Progenitor cell of endocrine pancreas (in vitro differentiated cells): ENCODE measurements at places on chromosomes 2 and 18.

GRCh38 chr2:78754930-78755329 is 270.6 kb upstream of the REG3G start:
- no peak for DNase-seq

GRCh38 chr18:11148680-11149440 is 509 bp downstream of the PIEZO2 start:
- no peak for DNase-seq

- no peak for DNase-seq
Observed at GRCh38 chr2:152497481-152498052, 162.6 kb downstream of the FMNL2 start.

- no peak for DNase-seq
Observed at GRCh38 chr2:181907057-181907456, 15.5 kb downstream of the ITPRID2 start.

DNA sequence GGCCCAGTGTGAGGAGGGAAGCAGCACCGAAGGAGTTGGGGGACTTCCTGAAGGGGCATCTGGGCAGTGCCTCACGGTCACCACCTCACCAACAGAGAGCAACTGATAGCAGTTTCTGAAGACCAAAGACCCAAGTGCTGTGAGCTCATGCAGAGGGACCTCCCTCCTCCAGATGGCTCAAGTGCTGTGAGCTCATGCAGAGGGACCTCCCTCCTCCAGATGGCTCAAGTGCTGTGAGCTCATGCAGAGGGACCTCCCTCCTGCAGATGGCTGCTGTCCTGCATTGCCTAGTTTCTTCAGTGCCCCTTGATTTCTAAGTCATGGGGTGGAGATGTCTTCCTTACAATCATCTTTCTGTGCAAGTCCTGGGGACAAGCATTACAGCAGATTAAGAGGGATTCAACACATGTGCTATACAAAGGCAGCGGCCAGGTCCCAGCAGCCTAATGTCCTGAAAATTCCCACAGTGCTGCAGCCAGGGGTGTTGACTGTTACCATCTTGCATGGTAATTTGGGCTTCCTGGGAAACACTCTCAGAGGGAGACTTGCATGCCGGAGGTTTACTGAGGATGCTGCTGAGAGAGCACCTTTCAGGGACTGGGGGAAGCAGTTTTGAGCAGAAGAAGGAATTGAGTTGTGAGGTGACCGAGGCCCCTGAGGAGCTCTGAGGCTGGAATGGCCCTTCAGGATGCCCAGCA is 409.3 kb downstream of the GALR1 start:
- DNase-seq: no peak

DNA sequence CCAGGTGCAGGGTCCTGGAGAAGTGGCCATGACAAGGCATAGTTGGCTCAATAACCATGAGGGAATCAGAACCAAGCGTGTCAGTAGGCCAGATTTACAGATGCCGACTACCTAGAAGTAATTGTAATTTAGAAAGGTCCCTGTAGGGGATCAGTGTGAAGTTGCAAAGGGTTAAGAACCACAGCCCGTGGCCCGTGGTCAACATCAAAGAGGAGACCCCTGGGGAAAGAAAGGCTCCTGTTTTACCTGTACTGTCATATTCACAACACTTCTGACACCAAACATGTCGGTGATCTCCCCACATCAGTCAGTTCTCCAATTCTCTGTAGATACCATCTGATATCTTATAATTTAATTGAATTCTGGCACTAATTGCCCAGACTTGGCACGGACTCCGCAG is 31.0 kb downstream of the SP100 start:
- DNase-seq: no peak

GRCh38 chr2:76498360-76498759 is 787.6 kb upstream of the GCFC2 start:
- DNase-seq: no peak

DNA sequence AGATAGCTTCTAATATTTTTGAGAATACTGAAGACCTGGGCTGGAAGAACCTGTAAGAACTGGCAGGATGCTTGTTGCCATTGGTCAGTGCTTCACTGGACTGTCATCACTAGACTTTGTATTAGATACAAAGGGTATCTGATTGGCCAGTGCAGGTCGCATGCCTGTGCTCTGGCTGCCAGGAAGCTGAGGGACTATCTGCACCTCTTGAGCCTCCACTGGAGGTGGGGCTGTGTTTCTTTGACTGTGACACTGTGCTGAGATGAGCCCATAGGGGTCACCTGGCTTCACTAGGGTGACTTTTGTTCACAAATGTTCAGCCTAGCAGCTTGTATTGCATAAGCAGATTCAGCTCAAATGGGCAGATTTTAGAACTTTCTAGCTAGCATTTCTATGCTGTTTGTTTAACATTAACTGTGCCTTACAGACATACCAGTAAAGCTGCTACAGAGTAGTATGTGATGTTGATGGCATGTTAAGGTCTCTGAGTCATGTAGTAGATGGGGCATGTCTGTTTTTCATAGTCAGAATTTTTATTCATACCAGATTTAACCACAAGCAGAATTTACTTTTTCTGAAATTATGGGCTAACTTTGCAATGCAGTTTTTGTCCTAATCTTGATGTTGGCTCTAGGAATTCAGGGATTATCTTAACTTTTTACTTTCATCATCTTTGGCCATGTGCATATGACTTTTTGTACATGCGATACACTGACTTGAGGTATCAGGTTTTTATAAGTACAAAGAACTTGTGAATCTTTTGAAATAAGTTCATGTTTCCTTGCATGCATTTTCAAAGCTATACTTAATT is 56.1 kb downstream of the RHBDD1 start:
- no peak for DNase-seq

DNA sequence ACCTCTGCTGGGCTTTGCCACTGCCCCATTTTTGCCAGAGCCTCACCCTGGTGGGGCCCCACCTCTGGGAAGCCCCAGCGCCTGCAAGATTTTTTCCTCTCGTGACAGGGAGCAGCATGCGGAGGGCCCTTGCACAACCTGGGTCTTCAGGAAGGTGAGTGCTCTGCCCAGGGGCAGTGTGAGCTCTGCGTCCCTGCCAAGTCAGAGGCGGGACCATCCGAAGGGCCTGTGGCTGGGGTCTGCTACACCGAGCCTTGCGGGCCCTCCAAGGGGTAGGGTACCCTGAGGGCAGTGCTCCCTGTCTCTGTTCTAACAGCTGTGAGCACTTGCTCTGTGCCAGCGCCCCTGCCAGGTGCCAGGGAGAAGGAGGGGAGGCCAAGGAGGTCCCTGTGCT is 5.8 kb upstream of the ODC1 start:
- no peak for DNase-seq

DNA sequence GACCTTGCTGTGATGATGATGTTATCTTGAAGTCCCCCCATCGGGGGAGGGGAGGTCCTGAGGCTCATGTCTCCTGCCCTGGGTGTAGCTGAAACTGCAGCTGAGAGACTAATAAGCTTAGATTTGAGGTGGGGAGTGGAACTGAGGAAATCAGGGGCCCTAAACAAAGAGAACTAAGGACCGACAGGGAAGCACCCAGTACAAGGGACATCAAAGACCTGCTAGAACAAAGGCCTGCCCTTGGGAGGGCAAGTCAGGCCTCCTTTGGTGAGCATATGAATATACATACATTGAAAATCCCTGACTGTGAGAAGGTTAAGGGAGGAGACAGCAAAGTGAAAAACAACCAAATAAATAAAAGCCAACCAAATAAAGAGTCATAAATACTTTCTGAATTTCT is 1132.5 kb upstream of the CELF4 start:
- DNase-seq: no peak

DNA sequence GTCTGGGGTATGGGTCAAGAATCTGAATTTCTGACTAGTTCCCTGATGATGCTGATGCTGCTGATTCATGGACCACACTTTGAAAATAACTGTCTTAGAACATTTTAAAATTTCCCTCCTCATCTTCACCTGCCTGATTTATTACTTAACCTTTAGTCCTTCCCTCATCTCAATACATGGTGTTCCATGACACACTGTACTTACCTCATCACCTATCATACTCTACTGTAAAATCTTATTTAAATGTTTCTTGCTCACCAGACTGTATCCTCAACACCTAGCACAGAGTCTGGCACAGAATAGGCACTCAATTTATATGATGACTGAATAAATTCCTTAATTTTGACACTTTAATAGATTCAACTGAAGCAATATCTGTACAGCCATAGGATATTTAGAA is 95.7 kb downstream of the FAM161A start:
- no peak for DNase-seq

GRCh38 chr2:178873912-178874311 is 66.7 kb upstream of the TTN start:
- no peak for DNase-seq

GRCh38 chr2:158686210-158686691 is 108.9 kb upstream of the DAPL1 start:
- DNase-seq: no peak

DNA sequence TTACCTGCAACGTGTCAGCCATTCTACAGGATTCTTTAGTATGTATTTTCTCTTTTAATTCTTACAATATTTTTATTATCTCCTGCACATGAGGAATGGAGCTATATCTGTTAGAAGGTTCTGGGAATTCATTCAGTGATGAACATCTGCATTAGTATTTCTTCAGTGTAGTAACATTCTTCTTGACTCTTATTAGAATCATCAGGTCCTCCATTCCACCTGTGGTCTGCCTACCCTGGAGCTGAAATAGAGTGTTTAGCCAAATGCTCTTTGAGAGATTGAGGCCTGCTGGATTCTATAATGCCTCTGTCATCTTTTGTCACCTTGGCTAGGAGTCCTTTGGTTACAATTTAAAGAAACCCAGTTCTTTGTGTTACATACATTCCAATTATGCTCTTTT is 54.4 kb downstream of the RHBDD1 start:
- no peak for DNase-seq

DNA sequence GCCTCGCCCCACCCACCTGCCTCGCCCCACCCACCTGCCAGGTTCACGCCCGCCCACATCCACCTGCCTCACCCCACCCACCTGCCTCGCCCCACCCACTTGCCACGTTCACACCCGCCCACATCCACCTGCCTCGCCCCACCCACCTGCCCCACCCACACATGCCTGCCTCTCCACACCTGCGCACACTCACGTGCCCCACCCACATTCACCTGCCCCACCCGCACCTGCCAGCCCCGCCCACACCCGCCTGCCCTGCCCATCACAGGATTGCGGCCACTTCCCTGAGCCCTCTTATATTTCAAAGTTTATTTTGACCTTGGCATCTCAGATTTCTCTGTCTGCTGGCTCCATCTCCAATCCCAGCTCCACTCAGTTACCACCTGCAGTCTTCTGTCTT is 217.5 kb upstream of the SOX11 start:
- no peak for DNase-seq

DNA sequence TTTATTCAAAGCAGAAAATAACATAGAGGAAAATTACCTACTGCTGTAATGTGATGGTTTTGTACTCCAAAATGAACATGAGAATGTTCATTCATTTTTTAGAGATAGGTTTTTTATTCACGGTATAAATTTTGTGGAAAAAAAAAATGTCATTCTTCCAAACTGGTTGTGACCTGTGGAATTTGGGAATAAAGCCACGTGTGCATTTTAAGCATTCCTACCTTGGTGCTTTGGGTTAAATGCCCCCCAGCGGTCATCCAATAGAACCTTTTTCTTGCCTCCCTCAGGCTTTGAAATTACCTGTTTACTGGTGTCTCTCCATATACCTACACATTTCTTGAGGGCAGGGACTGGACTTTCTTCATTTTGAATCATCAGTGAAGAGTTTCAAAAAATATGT is 740.7 kb downstream of the DPP10 start:
- no peak for DNase-seq

- DNase-seq: no peak
Observed at GRCh38 chr18:47050468-47050867, 15.0 kb upstream of the ELOA2 start.

- no peak for DNase-seq
Observed at GRCh38 chr2:81528852-81529480, 1224.4 kb upstream of the LRRTM1 start.

DNA sequence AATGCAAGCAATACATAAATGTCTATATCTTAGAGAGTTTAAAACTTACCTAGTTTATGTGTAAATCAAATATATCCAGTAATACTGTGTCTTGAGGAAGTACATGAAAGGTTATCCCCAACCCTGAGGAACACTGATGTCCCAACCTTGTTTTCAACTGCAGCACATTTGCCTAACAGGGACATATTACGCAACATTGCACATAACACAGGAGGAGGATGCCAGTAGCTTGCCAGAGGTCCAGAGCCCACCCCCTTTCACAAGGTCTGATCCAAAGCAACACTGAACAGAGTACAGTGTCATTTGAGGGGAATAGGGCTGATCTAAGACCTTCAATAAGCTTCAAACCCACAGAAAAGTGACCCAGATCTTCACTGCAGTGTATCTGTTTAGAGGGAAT is 678.5 kb downstream of the ARHGAP15 start:
- DNase-seq: no peak

DNA sequence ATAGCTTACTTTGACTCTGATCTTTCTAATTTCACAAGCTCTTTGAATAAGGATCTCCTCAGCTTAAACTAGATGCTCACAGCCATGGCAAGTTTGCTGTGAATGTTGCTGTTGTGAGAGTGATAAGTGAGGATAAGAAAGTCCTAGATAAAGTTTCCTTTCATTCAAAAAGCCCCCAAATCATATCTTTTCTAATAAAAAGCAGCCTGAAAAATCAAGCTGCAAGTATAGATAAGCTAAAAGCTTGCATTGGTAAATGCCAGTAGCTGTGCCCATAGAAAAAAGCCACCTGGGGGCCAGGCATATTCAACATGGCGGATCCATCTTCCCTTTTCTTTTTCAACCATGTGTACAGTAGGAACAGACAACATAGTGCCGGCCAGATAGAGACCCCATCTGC is 4.3 kb downstream of the NLRC4 start:
- no peak for DNase-seq

DNA sequence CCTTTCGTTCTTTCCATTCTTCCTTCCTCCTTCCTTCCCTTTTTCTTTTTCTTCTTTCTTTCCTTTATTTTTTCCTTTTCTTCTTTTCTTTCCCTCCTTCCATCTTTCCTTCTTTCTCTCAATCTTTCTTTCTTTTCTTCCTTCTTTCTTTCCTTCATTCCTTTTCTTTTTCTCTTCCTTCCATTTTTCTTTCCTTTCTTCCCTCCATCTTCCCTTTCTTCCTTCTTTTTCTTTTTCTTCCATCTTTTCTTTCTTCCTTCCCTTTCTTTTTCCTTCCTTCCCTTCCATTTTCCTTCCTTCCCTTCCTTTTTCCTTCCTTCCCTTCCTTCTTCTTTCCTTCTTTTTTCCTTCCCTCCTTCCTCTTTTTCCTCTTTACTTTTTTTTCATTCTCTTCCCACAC is 568.7 kb downstream of the GALR1 start:
- no peak for DNase-seq

GRCh38 chr18:8705961-8706790 is 820 bp downstream of the MTCL1 start:
- DNase-seq: no peak

- DNase-seq: no peak
Observed at GRCh38 chr2:21030983-21031968, 12.6 kb downstream of the APOB start.

GRCh38 chr2:37781028-37781427 is 109.6 kb upstream of the CDC42EP3 start:
- no peak for DNase-seq
